ENCODE measurements at places on chromosomes 16 and 17. TPM values are rescaled to one million over a fixed set of nuclear protein-coding genes. Genes with fewer than 3 reads are reported as not detected.

Gene ATP2A1
- total RNA-seq = 0.19 TPM

Gene EPX
- total RNA-seq = not detected

Gene TNFRSF17
- not detected for total RNA-seq

Gene CUEDC1
- total RNA-seq = 12.5 TPM

Gene KRTAP29-1
- total RNA-seq = not detected

Gene SLC35G6
- not detected for total RNA-seq

Gene SEC14L5
- under 0.01 TPM for total RNA-seq

Gene KRT28
- total RNA-seq = not detected

Gene DNAI2
- total RNA-seq = not detected

Gene ABCA9
- total RNA-seq = 8.5 TPM

Gene HOXB5
- 0.33 TPM for total RNA-seq

Gene ALDH3A1
- 0.65 TPM for total RNA-seq

Gene MT1H
- total RNA-seq = not detected

Gene CNGB1
- under 0.01 TPM for total RNA-seq

Gene MYH3
- total RNA-seq = 0.10 TPM

Gene CCL3
- not detected for total RNA-seq

Gene GP2
- total RNA-seq = not detected

Gene RAC3
- 36.3 TPM for total RNA-seq

Gene HSPB9
- not detected for total RNA-seq

Gene IRX3
- 0.65 TPM for total RNA-seq

Gene PLXDC1
- not detected for total RNA-seq

Gene KCTD19
- total RNA-seq = 0.33 TPM

Gene SRCIN1
- total RNA-seq = under 0.01 TPM

Gene SLC5A11
- total RNA-seq = 0.38 TPM

Gene SLC16A5
- 23.8 TPM for total RNA-seq

Gene BAHCC1
- total RNA-seq = 23.2 TPM

Gene NOL3
- 8.8 TPM for total RNA-seq

Gene LUC7L
- total RNA-seq = 42.5 TPM

Gene CMC2
- 47.5 TPM for total RNA-seq

Gene ITGAD
- total RNA-seq = not detected

Gene APOH
- total RNA-seq = not detected

Gene KRTAP1-3
- total RNA-seq = not detected

Gene LITAF
- 4.0 TPM for total RNA-seq
